ENCODE measurements at places on chromosomes 13 and 19. TPM values are rescaled to one million over a fixed set of nuclear protein-coding genes. Genes with fewer than 3 reads are reported as not detected.

Gene HIPK4
- total RNA-seq = 0.34 TPM

Gene AKAP8
- total RNA-seq = 69.7 TPM

Gene TEX101
- total RNA-seq = not detected

Gene SCEL
- not detected for total RNA-seq

Gene GEMIN7
- total RNA-seq = 19.9 TPM

Gene TMEM38A
- 3.2 TPM for total RNA-seq

Gene C19orf73
- total RNA-seq = 2.4 TPM

DNA sequence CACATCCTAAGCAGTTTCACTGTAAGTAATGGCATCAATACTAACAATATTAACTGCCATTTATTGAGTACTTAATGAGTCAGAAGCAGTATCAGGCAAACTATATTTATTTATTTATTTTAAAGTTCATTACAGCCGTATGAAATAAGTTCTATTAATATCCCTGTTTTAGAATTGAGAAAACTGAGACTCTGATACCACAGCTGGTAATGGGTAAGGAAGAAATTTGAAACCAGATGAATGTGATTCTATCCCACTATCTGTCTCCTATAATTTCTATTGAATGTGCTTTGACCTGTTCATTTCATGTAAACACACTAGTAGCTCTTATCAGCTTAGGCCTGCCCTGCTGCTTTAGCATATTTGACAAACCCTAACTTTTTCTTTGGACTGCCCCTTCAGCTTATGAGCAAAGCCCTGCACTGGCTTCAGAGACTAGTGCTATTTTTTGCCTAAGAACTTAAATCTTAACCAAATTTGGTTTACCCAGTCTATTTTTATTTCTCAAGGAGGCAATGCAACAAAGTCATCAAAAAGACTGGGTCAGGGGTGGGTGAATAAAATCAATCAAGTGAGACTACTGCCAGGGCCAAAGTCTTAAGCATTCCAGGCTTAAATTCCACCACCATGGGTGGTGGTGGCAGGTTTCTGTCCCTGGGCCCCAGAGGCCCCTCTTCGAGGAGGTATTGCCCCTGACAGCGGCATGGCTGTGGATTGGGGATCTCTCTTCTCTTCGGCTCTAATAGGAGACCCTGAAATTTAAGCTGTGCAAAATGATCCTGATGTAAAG lies 143.4 kb downstream of the DLEU7 start:
- no peak for DNase-seq

DNA sequence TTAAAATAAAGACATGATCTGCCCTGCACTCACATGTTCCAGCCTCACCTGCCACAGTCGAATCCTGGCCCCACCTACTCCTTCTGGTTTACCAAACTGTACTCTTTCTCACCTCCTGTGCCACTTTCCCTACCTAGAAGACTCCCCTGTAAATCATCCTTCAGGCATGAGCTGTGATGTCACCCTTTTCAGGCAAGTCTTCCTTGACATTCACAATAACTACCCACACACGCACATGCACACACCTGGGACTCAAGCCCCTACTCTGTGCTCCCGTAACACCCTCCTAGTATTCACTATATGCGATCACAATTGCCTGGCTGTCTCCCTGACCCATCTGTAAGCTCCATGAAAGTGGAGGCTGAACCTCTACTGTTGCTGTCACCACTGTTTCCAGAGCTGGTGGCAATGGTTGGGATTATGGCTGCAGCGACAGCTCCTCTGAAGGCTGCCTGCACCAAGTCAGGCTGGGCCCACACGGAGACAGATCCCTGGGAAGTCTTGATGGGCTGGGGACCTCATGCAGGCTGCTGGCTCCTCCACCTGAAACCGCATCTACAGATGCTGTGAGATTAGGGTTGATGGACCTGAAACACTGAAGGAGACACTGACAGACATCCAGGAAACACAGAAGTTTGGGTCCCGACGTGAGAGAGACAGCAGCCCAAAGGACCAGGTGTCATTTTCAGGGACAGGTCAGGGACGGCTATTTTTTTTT lies 611.1 kb downstream of the UQCRFS1 start:
- no peak for DNase-seq

DNA sequence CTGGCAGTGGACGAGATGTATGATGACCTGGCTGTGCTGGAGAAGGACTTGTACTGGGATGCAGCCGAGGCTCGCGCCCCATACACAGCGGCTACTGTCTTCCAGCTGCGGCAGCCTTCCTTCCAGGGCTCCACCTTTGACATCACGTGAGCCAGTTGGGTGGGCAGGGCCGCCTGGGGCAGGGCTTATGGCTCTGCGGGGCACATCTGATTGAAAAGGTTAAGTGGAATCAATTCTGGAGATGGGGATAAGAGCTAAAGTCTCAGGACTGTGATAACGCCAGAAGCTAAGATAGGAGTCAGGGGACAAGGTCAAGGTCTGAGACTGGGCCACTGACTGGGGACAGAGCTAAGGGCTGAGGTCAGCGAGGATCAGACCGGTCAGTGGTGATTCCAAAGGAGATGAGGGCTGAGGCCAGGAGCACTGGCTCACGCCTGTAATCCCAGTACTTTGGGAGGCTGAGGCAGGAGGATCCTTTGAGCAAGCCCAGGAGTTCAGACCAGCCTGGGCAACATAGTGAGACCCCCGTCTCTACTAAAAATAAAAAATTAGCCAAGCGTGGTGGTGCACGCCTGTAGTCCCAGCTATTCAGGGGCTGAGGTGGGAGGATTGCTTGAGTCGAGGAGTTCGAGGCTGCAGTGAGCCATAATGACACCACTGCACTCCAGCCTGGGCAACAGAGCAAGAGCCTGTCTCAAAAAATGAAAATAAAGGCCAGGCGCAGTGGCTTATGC lies 4.7 kb downstream of the BEST2 start:
- DNase-seq = no peak

GRCh38 chr19:34120846-34121639 lies 51.3 kb upstream of the LSM14A start:
- no peak for DNase-seq

- DNase-seq = no peak
Measured at GRCh38 chr13:62060570-62060969, 644.9 kb upstream of the PCDH20 start.

DNA sequence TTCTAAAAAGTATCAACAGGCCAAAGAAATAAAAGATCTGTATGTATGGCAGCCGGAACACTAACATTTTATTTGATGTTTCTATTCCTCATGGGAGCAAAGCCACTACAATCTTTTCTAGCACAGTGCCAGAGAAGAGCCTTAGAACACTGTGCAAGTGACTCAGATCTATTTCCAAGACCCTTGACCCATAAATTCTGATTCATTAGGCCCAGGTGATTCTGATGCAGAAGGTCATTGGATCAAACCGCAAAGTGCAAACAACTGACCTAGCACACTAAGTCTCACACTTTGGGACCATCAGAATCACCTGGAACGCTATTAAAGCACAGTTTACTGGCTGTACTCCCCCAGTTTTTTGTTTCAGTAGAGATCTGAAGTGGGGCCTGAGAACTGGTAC lies 87.6 kb downstream of the MYCBP2 start:
- DNase-seq = no peak

- no peak for DNase-seq
Measured at GRCh38 chr19:45467115-45467455, 711 bp upstream of the FOSB start.

DNA sequence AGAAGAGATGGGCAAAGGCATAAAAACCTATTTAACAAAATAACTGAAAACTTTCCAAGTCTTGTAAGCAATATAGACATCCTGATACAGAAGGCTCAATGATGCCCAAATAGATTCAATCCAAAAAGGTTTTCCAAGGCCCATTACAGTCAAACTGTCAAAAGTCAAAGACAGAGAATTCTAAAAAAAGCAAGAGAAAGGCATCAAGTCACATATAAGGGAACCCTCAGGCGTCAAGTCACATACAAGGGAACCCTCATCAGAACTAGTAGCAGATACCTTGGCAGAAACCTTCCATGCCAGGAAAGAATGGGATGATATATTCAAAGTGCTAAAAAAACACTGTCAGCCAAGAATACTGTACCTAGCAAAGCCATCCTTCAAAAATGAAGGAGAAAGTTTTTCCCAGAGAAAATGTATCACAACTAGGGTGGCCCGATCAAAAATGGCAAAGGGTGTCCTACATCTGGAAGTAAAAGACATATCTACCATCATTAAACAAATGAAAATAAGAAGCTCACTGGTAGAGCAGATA lies 21.2 kb downstream of the ZNF829 start:
- no peak for DNase-seq

DNA sequence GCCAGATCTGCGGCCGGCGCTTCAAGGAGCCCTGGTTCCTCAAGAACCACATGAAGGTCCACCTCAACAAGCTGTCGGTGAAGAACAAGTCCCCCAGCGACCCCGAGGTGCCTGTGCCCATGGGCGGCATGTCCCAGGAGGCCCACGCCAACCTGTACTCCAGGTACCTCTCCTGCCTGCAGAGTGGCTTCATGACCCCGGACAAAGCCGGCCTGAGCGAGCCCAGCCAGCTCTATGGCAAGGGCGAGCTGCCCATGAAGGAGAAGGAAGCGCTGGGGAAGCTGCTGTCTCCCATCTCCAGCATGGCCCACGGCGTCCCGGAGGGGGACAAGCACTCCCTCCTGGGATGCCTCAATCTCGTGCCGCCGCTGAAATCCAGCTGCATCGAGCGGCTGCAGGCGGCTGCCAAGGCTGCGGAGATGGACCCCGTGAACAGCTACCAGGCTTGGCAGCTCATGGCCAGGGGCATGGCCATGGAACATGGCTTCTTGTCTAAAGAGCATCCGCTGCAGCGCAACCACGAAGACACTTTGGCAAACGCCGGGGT lies 72.6 kb downstream of the ZNF536 start:
- DNase-seq = no peak

DNA sequence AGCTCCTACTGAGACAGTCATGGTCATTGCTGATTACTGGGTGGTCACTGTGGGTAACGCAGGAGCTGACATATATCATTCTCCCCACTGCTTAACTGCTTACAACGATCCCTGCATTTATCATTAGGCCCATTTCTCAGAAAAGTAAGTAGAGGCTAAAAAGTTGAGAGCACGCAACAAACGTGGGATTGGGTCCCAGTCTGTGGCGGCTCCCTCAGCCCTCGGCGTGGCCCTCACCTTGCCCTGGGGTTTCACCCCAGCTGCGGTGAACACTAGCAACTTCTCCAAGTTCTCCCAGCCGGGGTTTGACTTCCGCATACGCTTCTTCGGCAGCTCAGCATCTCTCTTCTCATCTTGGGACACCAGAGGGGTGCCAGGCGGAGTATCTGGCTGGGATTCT lies 2.5 kb downstream of the PNKP start:
- DNase-seq = no peak

DNA sequence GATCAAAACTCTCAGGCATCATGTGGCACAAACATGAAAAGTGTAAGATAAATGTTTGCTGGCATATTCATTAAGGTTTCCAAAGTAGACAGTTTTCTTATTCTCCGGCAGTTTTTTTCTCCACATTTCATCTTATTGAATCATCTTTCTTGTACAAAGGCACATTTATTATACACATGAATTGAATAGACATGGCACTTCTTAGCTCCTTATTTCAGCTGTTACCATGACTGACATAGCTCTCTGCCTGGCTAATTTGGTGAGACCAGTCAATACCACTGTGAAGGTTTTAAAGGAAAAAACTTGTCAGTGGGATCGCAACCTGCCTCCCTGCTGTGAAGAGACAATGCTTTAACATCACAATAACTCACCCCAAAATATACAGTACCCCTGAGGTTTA lies 285.0 kb upstream of the PCDH20 start:
- no peak for DNase-seq

DNA sequence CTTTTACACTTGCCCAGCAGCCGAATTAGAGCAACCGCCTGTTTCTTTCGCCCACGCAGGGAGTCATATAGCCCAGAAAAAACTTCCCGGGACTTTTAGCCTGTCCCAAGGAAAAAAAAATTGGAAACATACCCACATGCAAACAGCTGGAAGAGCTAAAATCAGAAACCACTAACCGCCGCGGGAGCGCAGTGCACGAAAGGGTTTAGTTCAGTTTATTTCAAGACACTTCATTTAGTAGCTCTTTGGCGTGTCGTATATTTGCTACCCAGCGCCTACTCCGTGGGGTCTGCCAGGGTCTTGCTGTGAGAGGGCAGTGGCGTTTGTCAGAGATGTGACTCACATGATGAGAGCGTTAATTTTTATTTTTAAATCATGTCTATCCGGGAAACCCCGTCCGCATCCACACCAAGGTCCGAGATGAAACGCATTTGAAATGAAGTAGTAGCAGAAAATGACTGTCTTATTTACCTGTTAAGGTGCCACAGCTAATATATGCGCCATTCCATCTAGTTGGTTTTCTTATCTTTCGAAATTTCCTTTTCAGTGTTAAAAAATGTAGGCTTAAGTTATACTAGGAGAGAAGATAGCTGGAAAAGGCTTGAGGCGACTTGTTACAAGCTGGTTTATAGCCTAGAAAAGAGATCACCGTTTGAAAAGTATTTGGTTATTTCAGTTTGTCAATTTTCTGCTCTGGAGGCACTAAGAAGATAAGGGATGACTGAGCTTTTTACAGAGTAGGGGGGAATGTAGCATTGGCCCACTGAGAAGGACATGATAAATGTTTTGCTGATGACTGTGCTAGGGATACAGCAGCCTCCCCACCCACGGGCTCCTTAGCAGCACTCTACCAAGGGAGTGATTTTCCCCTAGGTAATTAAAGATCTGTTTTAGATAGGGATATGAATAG lies 1.7 kb downstream of the KLF5 start:
- DNase-seq = no peak

DNA sequence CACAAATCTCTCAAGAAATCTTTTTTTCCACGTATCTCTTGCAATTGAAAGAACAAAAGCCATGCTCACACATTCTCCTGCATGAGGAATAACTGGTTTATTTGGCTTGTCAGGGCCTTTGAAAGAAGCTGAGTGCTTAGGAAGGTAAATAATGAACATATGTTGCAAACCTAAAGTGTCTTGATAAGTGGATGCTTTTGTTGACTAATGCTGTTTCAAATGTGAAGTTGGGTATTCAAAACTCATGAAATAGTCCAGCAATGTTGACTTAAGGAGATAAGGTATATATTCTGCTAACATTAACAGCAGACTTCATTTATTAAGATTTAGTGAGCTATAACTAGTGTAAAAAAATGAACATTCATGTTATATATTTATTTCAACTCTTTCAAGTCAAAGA lies 1792.7 kb upstream of the MIR17HG start:
- DNase-seq = no peak

GRCh38 chr13:49859560-49859959 lies 67.1 kb upstream of the KPNA3 start:
- no peak for DNase-seq

DNA sequence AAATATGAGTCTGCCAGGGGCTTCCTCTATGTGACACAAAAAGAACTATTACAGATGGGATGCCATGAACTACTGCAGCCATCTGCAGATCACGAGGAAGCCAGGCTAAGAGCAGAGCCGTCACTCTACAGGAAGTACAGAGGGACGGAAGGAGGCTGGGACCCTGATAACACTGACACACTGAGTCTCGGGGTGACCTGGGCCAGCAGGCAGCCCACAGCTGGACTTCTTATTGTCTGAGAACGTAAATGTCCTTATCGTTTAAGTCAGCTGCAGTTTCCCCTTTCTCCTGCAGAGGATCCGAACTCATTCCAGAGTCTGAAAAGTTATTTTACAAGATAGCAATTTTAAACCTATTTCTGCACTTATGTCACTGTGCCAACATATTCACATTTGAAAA lies 20.7 kb downstream of the PARP4 start:
- no peak for DNase-seq
